ENCODE measurements at places on chromosomes 1 and 21.

- DNase-seq, result no peak
Measured at GRCh38 chr1:205826016-205826806, 13.2 kb upstream of the SLC41A1 start.

GRCh38 chr1:25727635-25728286 is 72.2 kb upstream of the SELENON start:
- DNase-seq, result no peak

- DNase-seq, result no peak
Measured at GRCh38 chr1:219717536-219717935, 104.6 kb upstream of the ZC3H11B start.

DNA sequence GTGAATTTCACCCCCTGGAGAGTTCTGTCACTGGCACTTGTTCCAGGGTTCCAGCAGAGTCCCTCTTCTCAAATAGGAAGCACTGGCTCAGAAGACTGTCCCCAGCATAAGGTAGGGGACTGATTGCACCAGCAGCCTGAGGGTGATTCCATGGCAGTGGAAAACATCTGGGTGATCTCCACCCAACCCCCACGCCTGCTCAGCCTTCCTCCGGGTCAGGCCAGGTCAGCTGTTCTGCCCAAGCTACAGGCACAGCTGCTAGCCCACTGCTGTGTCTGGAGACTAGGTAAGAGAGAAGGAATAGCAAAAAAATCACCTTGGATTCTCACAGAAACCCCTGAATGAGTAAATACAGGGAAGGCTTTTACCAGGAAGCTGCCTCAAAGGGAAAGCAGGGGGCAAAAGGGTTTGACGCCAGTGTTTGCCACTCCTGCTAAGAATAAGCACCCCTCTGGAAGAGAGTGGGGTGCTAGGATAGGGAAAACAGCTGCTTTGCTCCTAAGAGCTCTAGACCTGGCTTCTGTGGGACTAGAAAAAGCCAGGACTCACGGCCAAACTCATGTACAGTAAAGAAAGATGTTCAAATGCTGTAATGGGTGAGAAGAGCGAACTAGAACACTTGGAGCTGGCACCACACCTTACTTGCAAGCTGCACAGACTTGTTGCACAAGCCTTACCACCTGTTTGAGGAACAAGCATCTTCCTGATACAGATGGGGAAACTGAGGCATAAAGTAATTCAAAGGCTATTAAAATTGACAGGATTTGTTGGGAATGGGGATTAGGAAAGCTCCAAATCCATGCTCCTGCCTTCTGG is 1.0 kb upstream of the DENND2D start:
- no peak for DNase-seq

GRCh38 chr1:40140211-40140973 is 20.8 kb upstream of the RLF start:
- no peak for DNase-seq

DNA sequence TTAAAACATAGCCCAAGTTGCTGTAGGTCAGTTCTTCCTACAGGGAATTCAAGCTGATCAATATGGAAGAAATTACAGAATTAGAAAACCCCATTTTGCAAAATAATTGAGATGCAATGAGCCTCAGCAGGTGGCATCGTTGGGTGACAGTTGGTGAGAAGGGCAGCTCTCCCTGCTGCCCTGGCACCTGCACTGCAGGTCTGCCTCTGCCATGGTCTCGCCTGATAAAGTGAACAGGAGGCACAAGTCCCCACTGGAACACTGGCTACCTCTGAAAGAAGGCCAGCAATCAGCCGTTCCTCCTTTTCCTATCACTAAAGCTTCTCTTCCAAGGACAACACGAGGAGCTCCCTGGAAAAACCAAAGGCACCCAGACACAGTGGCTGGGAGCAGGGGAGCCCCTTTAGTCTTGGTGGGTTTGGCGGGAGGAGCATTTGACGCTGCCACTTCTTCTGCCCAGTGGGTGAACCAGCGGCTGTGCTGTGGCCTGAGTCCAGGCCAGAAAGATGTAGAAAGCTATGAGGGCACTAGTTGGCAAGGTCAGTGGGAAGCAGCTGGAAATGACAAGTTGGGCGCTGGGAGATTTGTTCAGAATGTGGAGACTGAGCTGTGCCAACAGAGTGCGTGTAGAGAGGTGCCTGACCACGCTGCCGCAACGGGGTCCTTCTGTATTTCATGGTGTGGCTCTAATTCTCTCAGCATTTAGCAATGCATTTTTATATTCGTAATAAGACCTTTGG is 93.1 kb downstream of the RIPK4 start:
- no peak for DNase-seq

GRCh38 chr1:208241512-208241911 is 2.7 kb downstream of the PLXNA2 start:
- DNase-seq, result no peak

- no peak for DNase-seq
Measured at GRCh38 chr1:207803678-207804077, 51.8 kb downstream of the CD46 start.

DNA sequence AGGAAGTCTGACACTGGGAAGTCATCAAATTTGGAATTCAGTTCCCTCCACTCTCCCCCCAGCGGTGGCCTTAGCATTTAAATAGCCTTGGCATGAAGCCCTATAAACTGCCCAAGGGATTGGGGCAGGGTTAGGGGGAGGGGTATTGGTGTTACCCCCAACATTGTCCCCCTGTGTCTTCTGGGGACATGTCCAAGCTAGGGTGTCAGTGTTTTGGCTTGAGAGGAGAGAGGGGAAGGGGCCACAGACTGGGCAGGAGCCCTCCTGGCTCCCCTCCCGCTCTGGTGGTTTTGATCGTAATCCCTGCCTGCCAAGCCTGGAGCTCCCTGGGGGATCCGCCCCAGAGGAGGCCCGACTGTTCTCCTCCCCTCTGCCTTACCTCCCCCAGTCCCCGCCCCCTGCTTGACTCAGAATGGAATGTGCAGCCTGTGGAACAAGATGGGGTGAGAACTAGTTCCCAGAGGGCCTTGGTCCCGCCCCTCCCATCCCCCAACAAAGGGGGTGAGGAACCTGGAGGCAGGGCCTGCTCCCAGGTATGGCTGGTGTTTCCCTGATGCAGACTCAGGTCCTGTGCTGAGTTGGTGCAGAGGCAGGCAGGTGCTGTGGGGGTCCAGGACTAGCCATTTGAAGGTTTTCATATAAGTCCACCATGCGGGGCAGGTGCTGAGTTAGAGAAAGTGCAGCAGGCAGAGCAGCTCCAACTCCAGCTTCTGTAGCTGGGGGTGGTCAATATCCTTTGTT is 7.4 kb downstream of the SOX13 start:
- DNase-seq, result peak; percentile 67

GRCh38 chr1:169072945-169073725 is 33.4 kb upstream of the ATP1B1 start:
- DNase-seq, result no peak

DNA sequence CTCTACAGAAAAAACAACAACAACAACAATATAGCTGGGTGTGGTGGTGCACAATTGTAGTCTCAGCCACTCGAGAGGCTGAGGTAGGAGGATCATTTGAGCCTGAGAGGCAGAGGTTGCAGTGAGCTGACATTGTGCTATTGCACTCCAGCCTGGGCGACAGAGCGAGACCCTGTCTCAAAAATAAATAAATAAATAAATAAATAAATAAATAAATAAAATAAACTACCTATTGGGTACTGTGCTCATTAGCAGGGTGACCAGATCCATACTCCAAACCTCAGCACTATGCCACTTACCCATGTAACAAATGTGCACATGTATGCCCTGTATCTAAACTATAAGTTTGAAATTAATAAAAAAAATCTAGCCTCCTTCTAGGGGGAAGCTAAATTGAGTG is 369.4 kb upstream of the AJAP1 start:
- no peak for DNase-seq

GRCh38 chr1:86828024-86828423 is 85.9 kb downstream of the SELENOF start:
- DNase-seq, result no peak

DNA sequence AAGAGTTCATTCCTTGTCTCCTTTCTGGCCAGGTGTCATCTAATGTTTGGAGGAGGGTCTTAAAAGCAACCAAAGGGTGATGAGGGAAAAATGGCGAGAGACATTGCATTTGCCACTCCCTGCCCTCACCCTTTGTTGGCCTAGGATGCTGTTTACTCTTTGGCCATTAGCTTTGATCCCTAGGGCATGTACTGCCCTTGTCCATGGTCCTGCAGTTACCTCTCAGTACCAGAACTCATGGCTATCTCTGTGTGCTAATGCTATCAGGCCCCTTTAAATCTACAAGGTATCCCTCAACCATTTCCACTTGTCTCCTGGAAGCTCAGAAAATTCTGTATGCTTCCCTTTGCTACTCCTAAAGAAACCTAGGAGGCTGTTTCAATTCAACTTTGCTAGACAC is 424.8 kb upstream of the PLXNA2 start:
- no peak for DNase-seq

DNA sequence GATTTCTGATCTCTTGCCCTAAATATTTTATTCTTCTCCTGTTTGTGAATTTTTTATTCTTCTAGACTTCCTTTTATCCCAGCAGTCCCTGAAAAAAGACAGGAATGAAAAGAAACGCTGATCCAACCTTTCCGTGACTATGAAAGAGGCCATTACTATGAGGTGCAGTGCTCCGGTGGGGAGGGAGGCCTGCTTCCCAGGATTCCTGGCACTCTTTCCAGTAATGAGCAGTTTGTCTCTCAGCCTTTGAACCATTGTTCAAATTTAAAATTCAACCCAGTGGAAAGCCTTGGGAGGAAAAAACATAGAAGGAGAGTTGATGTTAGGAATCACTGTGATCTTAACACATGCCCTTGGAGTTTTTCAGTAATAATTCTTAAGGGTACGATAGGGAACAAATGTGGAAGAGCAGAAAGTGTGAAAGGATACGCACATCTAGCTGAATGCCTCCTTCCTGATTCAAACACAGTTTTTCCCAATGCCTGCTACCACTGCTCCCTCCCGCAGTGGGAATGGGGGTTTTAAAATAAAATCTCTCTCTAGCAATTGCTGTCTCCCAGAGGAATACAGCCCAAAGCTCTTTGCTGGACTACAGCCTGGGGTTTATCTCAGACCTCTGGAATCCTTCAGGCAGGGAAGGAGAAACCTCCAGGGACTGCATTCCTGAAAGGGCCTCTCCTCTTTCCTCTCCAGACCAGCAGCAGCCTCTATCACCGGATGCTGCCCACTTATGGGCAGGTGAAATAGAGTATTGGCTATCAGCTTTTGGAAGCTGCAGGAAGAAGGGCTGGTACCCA is 6.1 kb downstream of the IER5 start:
- no peak for DNase-seq

- no peak for DNase-seq
Measured at GRCh38 chr21:29477347-29477746, 178.6 kb downstream of the BACH1 start.

DNA sequence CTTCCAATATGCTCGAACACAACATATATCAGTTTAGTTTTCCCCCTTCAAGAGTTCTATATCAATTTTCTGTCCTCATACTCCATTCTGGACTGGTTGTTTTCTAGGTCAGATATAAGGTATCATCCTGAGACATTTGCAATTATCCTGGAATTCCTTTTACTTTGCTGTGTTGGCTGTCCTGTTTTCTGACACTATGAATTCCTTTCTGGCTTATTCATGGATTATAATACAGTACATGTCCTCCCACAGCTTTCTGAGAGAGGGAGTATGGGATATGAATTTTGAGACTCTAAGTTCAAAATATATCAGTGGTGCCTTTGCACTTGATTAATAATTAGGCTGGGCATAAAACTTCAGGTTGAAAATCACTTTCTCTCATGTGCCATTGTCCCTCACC is 11.9 kb downstream of the PHTF1 start:
- no peak for DNase-seq

GRCh38 chr1:200979574-200980451 is 43.7 kb downstream of the KIF21B start:
- no peak for DNase-seq

DNA sequence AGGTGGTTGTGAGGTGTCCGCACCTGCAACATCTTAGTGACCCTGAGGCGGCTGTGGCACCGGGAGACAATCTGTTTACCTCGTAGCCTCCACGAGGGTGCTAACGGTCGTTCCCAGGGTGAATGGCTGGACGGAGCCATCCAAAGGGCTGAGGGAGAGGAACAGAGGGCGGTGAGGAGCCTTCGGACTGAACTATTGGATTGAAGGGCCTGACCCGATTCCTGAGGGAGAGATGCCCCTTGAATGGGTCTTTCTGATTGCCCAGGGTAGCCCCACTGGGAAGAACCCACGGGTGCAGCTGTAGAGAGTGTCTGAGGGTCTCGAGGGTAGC is 2.3 kb downstream of the NR5A2 start:
- DNase-seq, result no peak

GRCh38 chr1:43719063-43719462 is 11.7 kb downstream of the ST3GAL3 start:
- no peak for DNase-seq

DNA sequence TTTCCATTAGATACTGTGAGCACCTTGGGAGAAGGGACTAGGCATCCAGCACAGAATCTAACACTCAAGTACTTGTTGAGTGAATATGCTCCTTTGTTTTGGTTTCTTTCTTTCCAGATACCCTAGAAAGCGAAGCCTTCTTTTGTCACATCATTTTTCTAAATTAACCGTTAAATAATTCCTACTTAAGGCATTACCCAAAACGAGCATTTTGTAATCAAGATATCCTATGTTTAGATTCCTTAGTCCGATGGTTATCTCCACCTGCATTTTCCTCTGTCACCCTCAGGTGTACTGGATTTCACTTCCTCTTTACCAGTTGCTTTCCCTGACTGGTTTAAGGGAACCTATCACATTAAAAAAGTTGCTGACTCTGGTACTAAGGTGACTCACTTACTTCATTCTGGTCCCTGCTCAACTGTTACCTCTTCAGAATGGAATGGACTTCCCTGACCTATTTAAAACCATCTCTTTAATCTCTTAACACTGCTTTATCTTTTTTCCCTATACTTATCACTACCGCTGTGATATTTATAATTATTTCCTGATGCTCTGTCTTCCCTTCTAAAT is 3.2 kb downstream of the B3GALNT2 start:
- no peak for DNase-seq

DNA sequence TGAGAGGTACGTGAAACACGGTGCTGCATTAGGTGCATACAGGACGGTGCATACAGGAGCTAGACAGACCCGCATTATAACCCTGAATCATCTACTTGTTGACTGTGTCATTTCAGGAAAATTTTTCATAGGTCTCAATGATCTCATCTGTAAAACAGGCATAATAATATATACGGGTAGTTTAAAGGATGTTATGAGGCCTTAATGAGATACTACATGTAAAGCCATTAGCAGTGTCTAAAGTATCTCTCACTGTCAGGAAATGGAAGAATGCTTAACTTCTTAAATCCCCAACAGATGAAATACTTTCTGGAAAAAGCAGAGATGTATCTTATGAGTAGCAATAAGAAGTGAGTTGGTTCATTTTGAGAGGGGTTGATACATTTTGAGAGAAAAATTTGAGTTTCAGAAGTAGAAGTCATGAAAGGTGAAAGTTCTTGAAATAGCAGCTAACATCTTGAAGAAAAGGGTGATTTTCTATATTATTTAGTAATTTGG is 669.6 kb downstream of the PTPRC start:
- DNase-seq, result no peak

DNA sequence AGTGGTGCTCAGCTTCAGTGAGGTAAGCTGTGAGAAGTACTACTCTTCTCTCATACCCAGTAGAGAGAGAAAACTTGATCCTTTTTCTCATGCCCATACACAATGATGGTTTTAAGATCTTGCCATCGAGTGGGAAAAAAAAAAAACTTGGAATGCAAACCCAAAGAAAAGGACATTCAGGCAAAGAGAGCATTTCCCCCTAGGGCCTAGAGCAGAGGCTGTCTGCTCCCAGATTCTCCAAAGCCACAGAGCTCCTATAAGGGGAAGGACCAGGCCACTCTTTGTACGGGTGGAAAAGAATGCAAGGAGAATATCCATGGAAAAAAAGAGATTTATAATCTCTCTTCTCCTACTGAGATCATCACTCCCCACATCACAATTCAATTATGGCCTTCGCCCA is 34.9 kb downstream of the MROH9 start:
- DNase-seq, result no peak
